Activated CD4-positive, CD25-positive, alpha-beta regulatory T cell (primary cell): ENCODE measurements at places on chromosomes 7 and 10.

GRCh38 chr7:44617225-44617890, 10.9 kb downstream of the OGDH start:
- DNase-seq = no peak

DNA sequence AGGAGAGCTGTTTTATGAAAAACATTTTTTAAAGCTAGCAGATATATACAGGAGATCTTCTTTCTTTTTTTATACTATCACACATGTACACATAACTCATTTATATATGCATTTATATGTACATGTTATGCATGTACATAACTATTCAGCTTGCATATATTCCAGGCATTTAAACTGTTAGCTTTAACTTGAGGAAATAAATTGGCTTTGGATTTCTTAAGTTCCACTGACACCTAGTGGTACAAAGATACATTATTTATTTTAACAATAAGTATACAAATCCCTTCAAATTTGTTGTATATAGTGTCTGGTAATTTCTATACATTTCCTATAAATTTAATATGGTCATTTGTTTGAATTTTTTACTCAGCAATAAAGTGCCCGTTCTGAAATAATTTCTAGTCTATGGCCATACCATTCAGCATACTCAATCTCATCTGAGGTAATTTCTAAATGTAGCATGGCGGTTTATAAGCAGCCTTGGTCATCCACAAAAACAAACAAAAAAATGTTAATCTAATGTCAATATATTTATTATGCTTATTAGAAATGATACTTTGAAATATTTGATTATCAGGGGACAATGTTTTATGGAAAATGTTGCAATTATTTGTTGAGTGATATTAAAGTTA, 11.6 kb downstream of the ZDHHC6 start:
- DNase-seq = no peak

- DNase-seq = no peak
Measured at GRCh38 chr7:2637505-2638223, 5.9 kb downstream of the TTYH3 start.

DNA sequence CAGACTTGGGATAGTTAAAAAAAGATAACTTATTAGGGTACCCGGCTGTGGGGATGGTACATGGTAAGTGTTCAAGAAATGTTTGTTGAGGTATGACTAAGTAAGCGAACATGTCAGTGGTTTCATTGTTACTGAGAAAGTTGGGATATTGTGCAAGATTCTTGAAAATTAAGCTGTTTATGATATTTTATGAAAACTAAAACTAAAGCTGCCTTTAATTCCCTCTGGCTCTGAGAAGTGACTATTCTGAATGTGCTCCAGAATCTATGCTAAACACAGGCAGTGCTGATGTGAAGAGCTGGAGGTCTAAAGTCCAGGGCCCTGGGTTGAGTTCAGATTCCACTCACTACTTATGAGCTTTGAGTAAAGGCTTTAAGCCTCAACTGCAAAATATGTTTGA, 72.9 kb downstream of the AOAH start:
- no peak for DNase-seq

GRCh38 chr10:78756604-78757343, 312.0 kb upstream of the ZMIZ1 start:
- no peak for DNase-seq
